Esophagus muscularis mucosa (tissue), 4 donors: ENCODE measurements at places on chromosomes 1 and 21. TPM values are rescaled to one million over a fixed set of nuclear protein-coding genes. Genes with fewer than 3 reads are reported as not detected.

The IL20 gene
- not detected for total RNA-seq

The OR2L2 gene
- total RNA-seq: not detected

DNA sequence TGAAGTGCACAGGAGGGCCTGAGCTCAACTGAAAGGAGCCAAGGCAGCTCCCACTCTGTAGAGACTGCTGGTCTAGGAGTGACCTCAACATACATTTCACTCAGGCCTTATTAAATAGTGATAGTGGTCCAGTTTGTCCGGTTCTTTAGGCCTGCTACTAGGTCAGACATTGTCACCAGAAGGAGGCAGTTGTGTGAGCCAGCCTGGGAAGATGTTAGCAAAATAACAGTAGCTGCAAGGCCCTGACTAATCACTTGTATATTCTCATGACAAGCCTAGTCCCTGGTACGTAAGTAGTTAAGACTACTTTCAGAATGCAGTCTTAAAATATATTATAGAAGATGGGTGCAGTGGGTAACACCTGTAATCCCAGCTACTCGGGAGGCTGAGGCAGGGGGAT, 264.0 kb upstream of the CAMK1G start:
- H3K36me3 ChIP-seq: no peaks in the 10 kb centered on the region
- no peaks in the 10 kb centered on the region for H3K4me1 ChIP-seq
- no peaks in the 10 kb centered on the region for H3K27me3 ChIP-seq
- DNase-seq: no peak
- H3K27ac ChIP-seq: no peak overlapping the region

DNA sequence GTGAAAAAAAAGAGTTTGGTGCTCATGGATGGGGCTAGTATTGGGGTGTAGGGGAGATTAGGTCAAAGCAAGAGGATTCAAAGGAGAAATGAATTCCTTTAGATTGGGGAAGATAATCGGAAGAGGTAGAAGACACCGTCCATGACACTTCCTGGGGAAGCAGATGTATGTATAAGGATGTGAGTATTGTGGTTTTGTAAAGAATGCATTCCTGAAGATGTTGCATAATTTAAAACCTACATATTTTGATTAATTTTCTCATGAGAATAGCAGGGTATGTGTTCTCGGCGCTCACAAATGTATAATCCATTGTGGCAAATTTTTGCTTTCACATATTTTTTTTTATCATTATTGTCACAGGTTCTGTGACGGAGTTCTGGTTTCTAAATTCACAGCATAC, 5.5 kb upstream of the LGALS8 start:
- no peaks in the 10 kb centered on the region for H3K27me3 ChIP-seq
- peaks cover 7% of the 10 kb centered on the region for H3K4me1 ChIP-seq
- DNase-seq: no peak
- no peak overlapping the region for H3K4me3 ChIP-seq
- H3K27ac ChIP-seq: no peak overlapping the region

- no peak for DNase-seq
- H3K4me1 ChIP-seq: peaks cover 24% of the 10 kb centered on the region
- no peaks in the 10 kb centered on the region for H3K27me3 ChIP-seq
- H3K27ac ChIP-seq: peak overlapping the region; percentile 54
These were observed 46.4 kb upstream of the CSF1 start for GRCh38 chr1:109864047-109864822.

DNA sequence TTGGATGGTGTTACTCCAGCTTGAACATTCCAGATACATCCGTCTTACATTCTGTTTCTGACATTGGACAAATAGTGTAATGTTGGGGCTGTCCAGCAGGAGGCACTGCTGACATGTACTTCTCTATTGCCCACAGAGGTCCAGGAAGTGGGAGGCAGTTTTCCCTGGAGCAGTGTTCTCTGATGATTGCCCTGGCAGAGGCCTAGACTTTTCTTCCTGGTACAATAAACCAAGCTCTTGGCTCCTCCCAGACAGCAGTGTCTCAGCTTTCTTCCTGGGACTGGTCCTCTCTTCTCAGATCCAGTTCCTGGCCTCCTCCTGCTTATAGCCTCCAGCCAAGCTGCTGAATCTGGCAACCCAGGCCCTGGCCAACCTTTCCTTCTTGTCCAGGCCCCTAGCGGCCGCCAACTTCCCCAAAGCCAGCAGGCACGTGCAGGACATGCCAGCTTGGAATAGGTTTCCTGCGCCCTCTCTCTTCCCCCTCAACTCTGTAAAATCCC, 14.9 kb upstream of the IFNLR1 start:
- peaks cover 9% of the 10 kb centered on the region for H3K4me1 ChIP-seq
- peak; percentile 97 for DNase-seq
- no peaks in the 10 kb centered on the region for H3K27me3 ChIP-seq
- peak overlapping the region; percentile 52 for H3K27ac ChIP-seq

- no peak for DNase-seq
- no peak overlapping the region for H3K4me3 ChIP-seq
- H3K36me3 ChIP-seq: no peaks in the 10 kb centered on the region
- no peaks in the 10 kb centered on the region for H3K4me1 ChIP-seq
These were observed 212.0 kb upstream of the FAM78B start for GRCh38 chr1:166378805-166379204.
